ENCODE measurements at places on chromosomes 7 and 10.

- DNase-seq: no peak
Measured at GRCh38 chr7:90409667-90410066, 6.4 kb downstream of the CLDN12 start.

GRCh38 chr10:70503776-70504175 lies 25.2 kb downstream of the PALD1 start:
- no peak for DNase-seq

DNA sequence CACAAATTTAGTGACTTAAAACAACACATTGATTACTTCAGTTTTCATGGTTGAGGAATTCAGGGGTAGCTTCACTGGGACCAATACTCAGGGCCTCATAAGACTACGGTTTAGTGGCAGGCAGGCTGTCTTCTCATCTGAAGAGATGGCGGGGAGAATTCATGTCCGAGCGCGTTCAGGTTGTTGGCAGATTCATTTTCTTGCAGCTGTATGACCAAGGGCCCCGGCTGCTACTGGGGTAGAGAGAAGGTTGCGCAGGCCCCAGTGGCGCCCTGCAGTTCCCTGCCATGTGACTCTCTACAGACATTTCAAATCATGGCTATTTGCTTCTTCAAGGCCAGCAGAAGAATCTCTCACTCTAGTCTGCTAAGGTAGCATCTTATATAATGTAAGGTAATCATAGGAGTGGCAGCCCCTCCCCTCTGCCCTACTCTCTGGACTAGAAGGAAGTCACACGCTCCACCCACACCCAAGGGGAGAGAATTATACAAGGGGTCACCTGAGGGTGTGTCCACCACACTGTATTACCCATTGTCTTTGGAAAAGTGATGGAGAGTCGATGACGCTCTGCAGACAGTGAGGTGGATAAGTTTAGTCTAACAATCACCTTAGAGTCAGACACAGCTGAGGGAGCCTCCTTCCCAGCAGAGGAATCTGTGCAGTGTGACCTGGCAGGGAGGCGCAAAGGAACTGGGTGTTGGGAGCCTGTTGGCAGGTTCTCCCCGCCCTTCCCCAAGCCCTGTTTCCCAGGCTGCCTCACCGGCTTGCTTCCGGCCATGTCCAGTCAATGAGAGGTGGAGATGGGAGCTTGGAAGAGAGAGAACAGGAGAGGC lies 35.7 kb upstream of the PLEKHA1 start:
- DNase-seq: no peak

DNA sequence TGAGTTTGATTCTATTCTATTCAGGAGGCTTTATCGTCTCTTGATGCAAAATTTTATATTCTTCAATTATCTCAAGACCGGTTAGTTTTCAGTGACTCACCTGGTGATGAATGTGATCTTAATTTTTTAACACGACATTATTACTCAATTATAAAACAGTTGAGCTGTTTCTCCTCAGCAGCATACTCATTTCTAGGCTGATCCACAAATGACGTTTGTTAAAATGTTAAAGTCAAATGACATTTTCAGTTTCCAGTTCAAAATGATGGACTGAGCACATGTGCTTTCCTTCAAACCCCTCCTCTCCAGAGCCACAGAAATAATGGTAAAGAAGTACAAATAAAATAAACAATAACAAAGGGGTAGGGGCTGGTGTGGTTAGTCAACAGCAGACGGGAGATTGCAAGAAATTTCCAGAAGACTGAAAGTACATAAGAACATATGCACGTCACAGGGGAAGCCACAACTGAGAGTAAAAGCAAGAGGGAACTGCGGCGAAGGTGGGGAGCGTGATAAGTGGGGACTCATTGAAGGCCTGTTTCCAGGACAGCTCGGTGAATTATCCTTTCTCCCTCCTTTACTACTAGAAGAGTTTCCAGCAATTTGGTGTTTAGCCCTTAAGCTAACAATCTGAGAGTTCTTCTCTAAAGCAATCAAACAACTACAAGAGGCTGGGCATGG lies 10.9 kb downstream of the MACROH2A2 start:
- no peak for DNase-seq

DNA sequence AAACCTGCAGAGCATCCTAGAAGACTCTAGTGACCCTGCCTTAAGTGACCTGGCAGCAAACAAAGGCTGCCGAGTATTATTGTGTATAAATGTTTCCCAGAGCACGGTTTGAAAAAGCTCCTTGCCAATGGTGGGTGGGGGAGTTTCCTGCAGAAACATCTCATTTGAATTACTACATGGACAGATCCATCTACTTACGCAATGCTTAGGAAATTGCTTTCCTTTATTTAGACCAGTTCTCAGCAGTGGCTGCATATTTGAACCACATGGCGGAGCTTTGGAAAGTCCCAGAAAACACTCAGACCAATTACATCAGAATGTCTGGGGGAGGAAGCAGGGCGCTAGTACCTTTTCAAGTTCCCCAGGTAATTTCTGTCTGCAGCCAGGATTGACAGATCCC lies 560.9 kb downstream of the SDK1 start:
- no peak for DNase-seq

- no peak for DNase-seq
Measured at GRCh38 chr10:76089556-76090180, 658.2 kb downstream of the LRMDA start.

GRCh38 chr10:20898866-20899535 lies 1.9 kb upstream of the NEBL start:
- no peak for DNase-seq

GRCh38 chr7:130655286-130655685 lies 13.3 kb downstream of the COPG2 start:
- DNase-seq: no peak

- peak; percentile 77 for DNase-seq
Measured at GRCh38 chr10:119466655-119467054, 75.9 kb downstream of the RGS10 start.

DNA sequence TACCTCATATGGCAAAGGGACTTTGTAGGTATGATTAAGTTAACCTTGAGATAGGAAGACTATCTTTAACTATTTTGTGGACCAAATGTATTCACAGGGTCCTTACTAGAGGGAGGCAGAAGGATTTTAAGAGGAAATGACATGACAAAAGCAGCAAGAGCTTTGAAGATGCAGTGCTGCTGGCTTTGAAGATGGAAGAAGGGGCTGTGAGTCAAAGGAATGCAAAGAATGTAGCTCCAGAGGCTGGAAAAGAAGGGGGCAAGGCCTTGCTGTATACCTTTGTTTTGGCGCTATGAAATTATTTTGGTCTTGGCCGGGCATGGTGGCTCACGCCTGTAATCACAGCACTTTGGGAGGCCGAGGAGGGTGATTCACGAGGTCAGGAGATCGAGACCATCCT lies 3.2 kb upstream of the NRBF2 start:
- DNase-seq: no peak

DNA sequence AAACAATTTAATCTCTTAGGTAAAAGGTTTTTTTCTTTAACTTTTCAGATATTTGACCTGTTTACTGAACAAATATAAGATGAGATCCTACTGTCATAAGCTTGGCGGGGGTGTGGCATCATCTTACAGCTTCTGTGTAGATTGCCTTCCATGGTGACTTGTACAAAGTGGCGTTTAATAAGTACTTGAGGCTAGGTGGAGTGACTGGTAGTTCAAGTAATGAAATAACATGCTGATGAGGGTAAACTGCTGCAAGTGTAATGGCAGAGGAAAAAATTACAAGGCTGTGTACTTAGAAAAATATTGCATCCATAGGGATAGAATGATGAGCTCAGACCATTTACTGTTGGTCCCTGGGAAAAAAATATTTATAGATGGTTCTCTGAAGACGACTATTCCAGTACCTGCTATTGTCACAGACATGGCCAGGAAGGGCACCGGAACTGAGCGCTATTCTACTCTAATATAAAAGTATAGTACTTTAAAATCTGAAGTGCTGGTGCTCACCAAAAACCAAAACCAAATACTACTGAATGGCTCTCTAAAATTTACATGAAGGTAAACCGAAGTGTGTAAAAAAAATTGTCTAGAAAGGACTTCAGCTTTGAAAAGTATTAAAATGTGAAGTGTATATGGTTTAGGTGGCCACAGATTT lies 42.4 kb downstream of the DNAH11 start:
- DNase-seq: no peak

GRCh38 chr7:25068502-25069213 lies 56.4 kb downstream of the CYCS start:
- DNase-seq: no peak

- no peak for DNase-seq
Measured at GRCh38 chr10:58107506-58107905, 160.2 kb downstream of the IPMK start.
